ENCODE measurements at places on chromosomes 3 and 15.

DNA sequence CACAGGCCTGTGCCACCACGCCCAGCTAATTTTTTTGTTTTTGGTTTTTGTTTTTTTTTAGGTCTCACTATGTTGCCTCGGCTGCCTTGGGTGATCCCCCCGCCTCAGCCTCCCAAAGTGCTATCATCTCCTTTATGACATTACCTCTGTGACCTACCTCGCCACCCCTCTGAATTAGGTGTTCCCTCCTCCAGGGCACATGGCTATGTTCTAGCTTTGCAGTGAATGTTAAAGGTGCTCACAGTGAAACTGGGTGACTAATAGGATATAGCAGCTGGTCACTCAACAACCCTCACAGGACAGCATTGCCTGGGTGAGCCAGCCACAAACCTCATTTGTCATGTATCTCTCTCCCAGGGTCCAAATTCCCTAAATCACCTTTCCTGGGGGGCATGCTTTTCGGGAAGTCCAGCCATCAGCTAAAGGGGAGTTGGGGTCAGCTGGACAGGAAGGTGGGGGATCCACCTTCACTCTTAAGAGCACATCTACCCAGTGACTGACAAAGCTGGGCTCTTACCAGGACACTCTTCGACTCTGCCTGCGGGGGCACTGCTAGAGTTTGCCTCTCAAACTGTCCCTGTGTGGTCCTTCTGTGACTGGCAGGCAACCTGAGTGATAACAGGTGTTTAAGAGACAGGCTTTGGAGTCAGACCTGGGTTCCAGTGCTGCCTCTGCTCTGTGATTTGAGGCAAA is 1.6 kb upstream of the TTLL3 start:
- DNase-seq, result no peak

- DNase-seq, result no peak
Observed at GRCh38 chr15:63194302-63194701, 4.9 kb downstream of the RAB8B start.

- DNase-seq, result no peak
Observed at GRCh38 chr15:71334873-71335272, 219.6 kb downstream of the THSD4 start.

DNA sequence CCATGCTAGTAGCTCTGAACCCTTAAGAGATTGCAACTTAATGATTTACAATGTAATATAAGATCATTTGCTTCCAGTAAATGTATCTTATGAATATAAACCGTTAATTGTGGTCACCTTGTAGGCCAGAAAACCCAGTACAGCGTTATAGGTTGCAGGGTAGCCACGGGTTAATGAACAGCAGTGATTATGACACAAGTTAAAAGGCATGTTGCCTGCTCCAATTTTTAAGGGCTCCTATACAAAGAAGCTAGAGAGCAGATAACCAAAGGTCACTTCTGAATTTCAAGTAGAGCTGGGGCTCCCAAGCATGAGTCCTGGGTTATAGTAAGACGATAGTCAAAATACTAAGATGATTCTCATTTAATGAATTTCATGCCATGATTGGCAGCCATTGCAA is 13.5 kb downstream of the GUCA1C start:
- DNase-seq, result no peak

DNA sequence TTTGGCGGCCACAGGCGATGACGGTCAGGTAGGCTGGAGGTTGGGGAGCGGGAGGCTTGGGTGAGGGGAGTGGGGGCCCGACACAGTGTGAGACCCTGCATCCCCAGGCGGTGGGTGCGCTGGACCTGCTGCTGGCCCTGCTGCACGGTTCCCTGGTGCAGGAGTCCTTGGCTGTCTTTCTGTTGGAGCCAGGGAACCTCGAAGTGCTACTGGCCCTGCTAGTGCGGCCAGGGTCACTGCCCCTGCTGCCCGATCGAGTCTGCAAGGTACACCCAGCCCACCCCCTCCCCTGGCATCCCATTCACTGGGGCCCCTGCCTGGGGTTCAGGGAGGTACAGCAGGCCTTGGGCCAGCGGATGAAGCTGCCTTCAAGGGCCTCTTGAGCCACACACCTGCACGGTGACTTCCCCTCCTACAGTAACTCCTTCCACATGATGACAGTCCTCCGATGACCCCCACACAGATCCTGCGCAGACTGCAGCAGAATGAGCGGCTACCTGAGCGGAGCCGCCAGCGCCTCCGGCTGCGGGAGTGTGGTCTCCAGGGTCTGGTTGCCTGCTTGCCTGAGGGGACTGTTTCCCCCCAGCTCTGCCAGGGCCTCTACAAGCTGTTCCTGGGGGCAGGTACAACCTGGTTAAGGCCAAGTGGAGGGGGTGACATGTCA is 19.5 kb downstream of the NBEAL2 start:
- no peak for DNase-seq

- DNase-seq, result no peak
Observed at GRCh38 chr3:22419261-22419660, 668.3 kb upstream of the ZNF385D start.

- DNase-seq, result no peak
Observed at GRCh38 chr3:16663854-16664712, 58.9 kb upstream of the DAZL start.

DNA sequence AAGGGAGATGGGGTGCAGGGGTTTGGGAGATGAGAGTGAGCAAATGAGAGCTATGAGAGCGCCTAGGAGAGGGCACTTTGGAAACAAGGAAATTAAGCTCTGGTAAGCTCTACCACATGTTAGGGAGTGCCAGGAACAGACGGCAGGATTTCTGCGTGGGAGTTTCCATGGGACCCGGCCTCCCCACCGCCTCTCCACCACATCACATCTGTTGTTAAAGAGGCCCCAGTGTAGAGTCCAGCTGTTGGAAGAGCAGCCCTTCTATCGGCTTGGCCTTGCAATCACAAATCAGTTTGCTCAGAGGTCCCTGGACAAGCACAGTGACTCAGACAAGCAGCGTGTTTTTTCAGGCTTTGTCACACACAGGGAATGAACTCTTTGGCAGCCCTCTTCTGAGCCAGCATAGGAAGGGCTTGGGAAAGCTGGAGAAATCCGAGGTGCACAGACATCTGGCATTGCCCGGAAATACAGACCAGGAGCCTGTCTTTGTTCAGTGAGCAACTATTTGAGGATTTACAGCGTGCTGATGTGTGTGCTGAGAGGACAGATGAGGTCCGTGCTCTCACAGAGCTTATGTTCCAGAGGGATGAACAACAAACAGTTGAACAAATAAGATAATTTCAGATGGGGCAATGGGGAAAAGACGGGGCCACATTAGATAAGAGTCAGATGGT is 370.6 kb upstream of the PROK2 start:
- peak; percentile 51 for DNase-seq

DNA sequence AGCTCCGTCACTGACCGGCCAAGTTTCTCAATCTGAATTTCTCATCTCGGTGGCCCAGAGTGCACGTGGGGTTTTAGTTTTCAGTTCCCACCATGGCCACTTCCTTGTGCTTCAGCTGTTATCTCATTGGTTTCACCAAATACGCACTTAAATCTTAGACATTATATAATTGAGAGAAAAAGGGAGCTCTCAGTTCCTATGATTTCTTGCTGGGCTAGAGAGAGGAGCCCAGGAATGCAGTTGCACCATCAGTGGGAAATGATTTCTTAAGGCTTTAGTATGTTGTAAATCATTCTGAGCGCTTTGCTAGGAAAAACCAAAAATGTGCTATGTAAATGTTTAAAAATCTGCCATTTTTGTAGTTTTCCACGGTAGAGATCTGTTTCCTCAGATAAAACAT is 53.2 kb downstream of the OXNAD1 start:
- DNase-seq, result no peak

DNA sequence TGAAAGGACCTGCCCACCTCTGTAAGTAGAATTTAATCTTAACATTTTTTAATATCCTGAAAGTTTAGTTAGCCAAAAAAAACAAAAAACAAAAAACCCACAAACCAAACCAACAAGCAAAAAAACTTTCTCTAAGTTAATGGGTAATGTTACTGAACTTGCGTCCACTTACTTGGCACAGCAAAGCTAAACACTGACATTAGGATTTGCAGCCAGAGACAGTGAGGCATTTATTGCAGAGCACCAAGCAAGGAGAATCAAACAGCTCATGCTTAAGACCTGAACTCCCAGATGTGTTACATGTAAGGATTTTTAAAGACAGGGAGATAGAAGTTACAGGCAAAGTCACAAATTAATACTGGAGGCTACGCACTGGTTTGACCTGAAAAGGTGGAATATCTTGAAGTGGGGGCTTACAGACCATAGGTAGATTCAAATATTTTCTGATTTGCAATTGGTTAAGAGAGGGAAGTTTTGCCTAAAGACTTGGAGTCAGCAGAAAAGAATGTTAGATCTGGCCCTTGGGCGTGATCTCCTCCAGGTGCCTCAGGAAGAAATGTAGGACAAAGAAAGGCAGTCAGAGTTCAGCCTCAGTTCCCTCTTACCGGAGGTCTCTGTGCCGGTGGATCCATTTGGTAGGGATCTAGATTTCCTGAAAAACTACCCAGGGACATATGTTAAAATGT is 205.0 kb downstream of the ADAMTSL3 start:
- DNase-seq, result no peak

DNA sequence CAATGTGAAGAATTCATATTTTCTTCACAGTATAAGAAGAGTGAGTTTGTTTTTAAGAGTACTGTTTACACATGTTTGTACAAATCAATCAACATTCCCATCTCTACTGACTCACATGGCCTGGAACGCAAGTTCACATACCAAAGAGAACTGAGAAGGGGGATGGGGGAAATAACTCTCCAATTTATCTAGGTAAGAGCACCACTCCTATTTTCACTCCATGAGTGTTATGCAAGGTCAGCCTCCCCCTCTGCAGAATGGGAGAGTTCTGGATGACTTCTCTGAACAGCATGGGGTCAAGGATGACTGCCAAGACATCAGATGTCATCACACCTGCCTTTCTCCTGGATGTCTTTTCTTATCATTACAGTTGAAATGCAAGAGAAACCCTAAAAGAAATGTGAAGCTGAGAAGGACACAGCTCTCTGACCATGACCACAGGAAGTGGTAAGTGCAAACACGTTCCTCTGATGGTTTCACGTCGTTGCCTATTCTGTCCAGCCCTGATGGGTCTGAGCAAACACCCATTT is 95.2 kb downstream of the SEMA6D start:
- DNase-seq, result no peak

DNA sequence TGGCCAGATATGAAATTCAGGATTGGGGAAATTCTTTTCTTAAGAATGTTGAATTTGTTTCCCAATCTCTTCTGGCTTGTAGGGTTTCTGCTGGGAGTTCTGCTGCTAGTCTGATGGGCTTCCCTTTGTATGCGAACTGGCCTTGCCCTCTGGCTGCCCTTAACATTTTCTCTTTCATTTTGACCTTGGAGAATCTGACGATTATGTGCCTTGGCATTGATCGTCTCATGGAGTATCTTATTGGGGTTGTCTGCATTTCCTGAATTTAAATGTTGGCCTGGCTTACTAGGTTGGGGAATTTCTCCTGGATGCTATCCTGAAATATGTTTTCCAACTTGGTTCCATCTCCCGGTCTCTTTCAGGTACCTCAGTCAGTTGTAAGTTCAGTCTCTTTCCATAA is 152.2 kb downstream of the CFAP20DC start:
- no peak for DNase-seq

GRCh38 chr3:43838877-43839276 is 148.1 kb downstream of the ABHD5 start:
- DNase-seq, result no peak

GRCh38 chr3:190514413-190515153 is 698 bp downstream of the IL1RAP start:
- peak; percentile 30 for DNase-seq

DNA sequence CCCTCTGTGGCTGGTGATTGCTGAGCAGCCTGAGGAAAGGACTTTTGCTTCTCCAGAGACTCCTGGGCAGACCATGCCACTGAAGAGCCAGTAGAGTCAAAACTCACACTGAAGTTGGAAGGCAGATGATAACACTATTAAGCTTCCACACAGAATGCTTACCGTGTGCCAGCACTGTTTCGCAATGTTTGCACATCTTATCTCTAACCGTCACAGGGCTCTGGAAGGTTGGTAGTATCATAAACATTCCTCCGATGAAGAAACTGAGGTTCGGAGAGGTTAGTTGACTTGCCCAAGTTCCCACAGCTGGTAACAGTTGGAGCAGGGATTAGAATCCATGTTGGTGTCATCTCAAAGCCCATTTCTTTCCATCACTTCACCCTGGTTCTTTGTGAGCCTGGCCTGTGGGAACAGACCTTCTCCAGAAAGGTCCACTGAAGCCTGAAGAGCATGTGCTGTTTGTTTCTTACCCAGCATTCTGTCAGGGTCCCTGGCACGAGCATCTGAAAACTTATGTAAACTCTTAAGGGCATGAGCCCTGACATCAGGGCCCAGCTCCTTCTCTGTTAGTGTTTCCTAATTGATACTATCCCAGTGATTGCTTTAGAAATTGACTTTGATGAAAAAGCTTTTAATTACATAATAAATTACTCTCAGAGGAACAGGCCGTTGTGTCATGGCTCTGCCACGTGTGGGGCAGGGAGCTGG is 77.0 kb upstream of the PRR23C start:
- DNase-seq, result peak; percentile 65

DNA sequence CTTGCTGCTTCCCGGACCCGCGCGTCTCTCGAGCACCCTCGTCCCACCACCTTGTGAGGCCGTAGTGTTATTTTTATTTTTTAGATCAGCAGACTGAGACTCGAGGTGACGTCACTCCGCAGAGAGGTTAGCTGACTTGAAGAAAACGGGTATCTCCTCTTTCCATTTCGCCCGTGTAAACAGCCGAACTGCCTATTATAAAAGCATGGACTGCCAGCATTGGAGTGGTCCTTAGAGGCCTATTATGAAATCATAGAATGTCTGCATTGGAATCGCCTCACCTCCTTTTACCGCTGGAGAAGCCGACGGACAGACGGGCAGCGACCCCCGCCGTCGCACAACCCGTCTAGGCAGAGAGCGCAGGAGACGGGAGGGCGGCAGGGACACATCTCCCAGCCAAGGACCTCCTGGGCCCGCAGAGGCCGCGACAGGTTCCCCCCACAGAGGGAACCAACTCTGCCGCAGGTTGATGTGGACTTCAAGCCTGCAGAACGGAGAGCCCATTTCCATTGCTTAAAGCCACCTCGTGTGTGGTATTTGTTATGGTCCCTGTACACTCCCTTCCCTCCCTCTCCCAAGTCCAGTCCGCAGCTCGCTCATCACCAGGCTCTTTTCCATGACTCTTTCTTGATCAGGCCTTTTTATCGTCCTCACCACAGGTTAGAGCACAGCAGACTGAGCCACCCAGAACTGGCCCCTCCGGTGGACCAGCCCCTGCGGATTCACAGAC is 540 bp upstream of the PPP1R2 start:
- no peak for DNase-seq

GRCh38 chr3:2790266-2790815 is 319.8 kb downstream of the IL5RA start:
- DNase-seq, result no peak

DNA sequence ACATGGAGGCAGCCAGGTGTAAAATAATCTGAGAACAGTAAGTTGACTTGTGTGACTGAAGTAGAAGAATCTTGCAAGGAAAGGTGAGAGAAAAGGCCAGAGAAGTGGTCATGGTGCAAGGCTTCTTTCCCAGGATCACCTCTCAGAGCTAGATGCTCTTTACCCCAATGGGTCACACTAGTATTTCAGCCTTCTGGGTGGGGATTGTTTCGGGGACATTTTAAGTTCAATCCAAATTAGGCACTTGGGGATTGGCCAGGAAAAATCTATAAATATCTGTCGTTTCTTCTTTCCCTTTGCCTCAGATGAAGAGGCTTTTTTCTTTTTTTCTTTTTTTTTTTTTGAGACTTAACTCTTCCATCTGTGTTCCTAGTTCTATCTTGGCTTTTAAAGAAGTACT is 188.0 kb downstream of the KLHL25 start:
- DNase-seq, result no peak

Data from left colon (tissue), 2 donors.